ENCODE measurements at places on chromosomes 12 and 14.

GRCh38 chr12:38850461-38850860 lies 54.9 kb downstream of the CPNE8 start:
- no peak for DNase-seq

DNA sequence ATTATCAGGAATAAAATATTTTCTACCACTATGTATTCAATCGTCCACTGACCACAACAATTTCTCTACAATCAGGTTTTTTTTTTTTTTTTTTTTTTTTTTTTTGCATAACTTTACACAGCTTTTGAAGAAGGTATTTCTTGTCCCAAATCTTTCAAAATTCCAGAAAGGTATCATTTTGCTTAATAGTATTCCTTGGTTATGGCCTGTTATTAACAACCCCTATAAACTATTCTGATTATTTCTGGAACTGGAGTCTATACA lies 145.3 kb downstream of the ALX1 start:
- no peak for DNase-seq

GRCh38 chr14:61875483-61875882 lies 113.3 kb downstream of the SNAPC1 start:
- DNase-seq, result no peak

GRCh38 chr12:21725731-21726130 lies 48.8 kb downstream of the KCNJ8 start:
- no peak for DNase-seq

DNA sequence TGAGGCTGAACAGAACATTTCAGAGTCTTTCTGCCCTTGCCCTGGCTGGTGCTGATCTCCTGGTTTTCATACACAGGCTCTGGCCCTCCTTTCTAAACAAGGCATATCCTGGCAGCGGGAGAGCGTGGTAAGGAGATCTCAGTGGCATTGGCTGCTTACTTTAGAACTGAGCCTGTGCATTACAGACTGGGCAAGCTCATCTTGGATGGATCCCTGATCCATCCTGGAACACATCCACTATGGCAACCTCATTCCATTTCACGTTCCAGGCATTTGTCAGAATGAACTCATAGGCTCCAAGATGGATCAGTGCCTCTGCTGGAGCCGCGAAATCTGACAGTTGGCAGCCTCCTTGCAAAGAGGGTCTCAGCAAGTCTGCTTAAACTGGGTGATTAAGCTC lies 224.5 kb upstream of the PELI2 start:
- DNase-seq, result no peak

DNA sequence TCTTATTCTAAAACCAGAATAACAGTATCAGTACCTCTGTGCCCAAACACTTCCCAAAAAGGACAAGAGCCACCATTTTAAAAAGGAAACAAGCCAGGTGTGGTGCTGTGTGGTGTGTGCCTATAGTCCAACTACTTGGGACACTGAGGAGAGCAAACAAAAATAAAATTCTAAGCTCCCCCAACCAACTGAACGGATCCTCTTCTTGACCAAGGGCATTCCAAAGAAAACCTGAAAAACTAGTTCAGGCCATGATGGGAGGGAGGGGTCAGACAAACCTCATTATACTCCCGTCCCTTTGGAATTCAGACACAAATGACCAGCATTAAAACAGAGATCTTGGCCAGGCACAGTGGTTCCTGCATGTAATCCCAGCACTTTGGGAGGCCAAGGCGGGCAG lies 20.5 kb downstream of the SLC11A2 start:
- DNase-seq, result no peak

DNA sequence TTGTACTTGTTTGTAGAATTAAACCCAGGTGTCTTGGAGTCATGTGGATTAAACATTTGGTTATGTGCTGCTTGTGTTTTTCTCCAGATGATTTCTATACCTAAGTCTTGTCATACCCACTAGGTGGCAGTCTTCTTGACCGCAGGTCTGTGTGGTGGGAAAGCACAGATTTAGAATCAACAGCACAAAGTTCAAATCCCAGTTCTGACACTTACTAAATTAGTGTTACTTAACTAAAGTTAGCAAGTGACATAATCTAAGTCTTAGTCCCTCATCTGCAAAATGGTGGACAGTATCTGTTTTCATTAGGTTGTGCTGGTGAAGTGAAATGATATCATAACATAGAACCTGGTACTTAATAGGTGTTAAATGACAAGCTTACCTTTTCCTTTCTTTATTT lies 151.0 kb upstream of the ARHGAP5 start:
- no peak for DNase-seq

DNA sequence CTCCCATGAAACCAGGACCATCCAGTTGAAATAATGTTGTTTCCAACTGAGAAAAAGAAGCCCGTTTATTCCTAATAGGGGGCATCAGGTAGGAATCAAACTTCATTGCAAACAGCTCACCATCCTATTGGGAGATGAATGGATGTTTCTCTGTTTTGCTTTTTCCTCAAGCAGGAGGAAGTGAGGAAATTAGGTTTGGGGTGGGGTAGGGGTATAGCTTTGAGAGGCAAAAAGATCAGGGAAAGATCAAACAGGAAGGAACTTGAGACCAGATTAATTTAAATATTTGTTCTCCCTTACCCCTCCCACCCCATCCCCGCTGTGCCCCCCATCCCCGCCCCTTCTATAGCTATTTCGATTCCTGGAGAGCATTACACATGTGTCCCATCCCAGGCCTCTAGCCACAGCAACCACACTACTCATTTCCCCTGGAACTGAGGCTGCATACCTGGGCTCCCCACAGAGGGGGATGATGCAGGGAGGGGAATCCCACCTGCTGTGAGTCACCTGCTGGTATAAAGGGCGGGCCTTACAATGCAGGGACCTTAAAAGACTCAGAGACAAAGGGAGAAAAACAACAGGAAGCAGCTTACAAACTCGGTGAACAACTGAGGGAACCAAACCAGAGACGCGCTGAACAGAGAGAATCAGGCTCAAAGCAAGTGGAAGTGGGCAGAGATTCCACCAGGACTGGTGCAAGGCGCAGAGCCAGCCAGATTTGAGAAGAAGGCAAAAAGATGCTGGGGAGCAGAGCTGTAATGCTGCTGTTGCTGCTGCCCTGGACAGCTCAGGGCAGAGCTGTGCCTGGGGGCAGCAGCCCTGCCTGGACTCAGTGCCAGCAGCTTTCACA lies at the start of gene IL23A:
Gene IL23A (plus strand): TSS at position 577 of the 850 bp plus-strand sequence. CDS start 161 bp downstream, at position 738.
- DNase-seq, result peak; percentile 24

GRCh38 chr12:110856542-110856941 lies 9.8 kb downstream of the CCDC63 start:
- DNase-seq, result no peak

DNA sequence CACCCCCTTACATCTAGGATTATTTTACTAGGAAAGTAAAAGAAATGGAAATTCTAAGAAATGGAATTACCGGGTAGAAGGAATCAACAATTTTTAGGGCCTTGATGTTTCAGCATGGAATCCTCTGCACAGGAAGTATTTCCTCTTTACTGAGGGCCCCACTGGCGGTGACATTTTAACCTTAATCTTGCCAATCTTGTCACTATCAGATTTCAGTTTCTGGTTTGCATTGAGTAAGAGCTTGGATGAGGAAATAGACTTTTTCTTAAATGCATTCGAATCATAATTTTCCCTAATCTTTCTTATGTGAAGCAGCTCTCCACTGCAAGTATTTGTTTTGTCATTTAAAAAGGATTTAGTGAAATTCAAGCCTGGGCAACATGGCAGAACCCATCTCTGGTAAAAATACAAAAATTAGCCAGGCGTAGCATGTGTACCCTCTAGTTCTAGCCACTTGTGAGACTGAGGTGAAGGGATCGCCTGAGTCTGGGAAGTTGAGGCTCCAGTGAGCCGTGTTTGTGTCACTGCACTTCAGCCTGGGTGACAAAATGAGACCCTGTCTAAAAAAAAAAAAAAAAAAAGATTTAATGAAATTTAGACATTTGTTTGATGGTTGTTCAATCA lies 40.7 kb downstream of the TPCN1 start:
- no peak for DNase-seq

DNA sequence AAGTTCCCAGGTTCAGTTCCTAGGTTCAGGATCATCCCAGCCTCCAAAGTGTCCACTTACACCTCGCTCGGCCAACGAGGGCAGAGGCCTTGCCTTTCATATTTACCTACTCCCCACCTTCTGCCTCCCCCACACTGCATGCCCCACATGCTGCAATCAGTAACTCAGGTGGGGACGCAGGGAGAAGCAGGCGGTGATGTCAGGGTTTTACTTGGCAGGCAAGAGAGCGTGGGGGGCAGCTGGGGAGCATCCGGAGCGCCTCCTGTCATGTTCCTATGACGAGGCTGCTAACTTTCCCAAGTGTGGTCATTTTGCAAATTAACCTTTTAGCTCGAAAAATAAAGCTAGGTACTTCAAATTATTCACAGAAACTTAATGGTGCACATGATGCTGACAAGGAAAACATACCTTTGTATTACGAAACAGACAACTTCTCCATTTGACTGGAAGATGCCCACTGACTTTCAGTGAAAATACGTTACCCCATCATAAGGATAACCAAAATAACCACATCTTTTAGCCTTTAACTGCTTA lies 53.8 kb downstream of the SETD3 start:
- no peak for DNase-seq

DNA sequence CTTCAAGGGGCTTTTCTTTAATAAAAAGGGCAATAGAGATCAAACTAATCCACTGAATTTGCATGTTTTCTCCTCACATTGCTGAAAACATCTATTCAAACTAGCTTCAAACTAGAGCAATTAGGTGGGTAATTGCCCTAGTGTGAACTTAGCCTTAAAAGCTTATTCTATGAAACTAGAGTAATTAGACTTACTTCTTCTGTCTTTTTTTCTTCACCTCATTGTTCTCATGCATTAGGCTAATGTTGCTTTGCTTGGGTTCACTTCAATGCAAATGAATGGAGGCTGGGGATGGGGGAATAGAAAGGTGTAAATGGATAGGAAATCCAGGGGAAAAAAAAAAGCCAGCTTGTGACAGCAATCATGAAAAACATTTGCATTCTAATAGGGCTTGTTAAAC lies 414.8 kb upstream of the LMO3 start:
- DNase-seq, result no peak

GRCh38 chr14:69796797-69797500 lies at the start of gene SLC10A1:
Gene SLC10A1 (minus strand): TSS chr14:69797241. CDS start chr14:69797155, 86 bp downstream.
- DNase-seq, result no peak

DNA sequence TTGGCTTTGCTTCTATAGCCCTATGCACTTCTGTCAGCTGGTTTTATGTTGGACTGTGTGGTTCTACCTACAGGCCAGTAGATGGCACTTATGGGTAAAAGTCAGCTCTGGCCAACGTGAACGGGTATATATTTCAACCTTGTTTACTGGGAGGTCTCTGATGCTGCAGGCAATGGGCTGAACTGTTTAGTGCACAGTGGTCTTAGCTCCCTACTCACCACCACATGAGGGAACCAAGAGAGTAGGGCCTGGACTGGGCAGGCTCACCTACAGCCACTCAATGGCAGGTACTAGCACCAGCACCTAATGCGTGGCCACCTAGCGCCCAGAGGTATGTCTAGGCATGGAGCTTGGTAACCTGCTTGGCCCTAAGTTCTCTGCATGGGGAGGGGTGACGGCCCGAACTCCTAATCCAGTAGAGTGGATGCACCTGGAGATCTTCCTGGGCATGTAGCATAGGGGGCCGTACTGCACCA lies 481.8 kb downstream of the TMEM117 start:
- DNase-seq, result peak; percentile 27

DNA sequence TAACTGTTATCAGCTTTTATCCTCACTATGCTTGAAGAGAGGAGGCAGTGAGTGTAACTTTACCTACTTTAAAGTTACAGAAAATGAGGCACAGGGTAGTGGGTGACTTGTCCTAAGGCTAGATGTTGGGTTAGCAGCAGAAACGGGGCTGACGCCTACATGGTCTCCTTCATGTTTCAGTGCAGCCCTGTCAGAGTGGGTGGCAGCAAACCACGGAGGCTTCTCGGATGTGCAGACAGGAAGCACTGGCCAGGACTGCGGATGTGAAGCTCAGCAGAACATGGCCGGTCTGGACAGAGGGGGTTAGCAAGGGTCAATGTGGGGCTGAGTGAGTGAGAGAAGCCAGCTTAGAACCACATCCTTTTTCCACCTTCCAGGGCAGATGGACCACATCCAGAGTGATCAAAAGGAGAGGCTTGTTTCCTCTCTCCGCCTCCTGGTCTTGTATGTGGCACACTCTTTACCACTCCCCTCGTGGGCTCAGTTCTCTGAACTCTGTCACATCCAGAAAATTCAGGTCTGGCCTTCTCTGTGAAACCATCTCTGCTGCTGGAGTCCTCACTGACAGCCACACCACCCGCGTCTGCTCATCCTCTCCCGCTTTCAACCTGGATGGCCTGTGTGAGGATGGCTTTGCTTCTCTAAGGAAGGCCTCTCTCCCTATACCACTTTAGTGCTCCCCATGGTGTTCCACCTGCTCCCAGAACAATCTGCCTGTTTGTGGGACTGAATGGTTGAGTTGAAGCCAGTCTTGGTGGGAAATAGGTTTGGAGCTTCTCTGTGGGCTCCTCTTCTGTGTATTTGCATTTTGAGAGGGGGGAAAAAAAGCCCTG lies 14.1 kb downstream of the SUSD6 start:
- DNase-seq, result no peak

DNA sequence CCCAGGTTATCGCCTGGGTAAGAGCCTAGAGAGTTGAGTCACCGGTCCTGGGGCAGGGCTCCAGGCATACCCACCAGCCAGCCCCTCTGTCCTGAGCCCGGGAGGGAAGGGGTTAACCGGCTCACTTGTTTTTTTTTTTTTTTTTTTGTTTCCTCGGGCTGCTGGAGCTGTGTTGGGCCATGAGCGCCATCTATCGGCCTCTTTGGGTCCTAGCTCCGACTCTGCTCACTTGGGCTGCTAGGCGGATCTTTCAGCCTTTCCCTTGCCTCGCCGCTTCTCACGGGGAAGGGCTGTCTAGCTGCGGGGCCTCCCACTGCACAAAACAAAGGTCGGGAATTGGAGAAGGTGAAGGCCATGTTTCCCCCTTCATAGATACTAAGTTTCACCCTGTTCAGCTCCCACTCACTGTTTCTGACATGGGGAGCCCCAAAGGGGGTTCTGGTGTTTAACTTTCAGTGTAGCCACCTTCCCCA lies 2.8 kb upstream of the SMUG1 start:
- peak; percentile 87 for DNase-seq

DNA sequence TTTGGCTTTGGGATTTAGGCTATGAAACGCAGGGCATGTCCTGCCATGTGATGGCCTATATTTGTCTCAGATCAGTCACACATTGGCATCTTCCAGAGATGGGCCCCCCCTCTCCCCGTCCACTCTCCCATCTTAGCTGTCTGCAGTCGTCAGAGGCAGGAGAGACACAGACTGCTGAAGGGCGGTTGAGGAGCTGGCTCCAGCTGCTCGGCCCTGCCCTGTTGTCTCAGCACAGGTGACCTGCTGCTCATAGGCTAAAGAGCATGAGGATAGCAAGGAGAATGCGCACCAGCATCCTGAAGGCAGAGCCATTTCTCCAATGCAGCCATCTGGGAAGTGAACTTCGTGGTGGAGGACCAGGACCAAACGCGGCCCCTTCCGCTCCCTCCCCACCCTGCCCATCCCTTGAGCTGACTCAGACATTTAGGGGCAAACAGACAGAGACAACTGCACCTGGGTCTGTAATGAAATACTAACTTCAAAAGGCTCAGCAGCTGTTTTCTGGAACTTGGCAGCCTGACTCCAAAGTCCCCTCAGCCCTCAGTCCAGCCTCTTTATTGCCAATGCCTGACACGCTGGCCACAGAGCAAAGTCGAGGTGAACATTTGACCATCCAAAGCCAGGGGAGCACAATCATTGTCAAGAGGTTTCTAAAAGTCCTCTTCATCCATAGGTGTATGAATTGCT lies 22.3 kb downstream of the FZD10 start:
- DNase-seq, result no peak
